Activated CD4-positive, alpha-beta T cell treated with anti-CD3 and anti-CD28 coated beads, Interleukin-2, amount 10 ng/mL, durations not matched to agents 7 days and 5 days (primary cell): ENCODE measurements at places on chromosomes 5 and 9.
A peak's percentile ranks its signal among the peaks of the same experiment; 100 is the strongest.

- no peak for DNase-seq
These were observed 416.5 kb upstream of the POU5F2 start for GRCh38 chr5:94157704-94158539.

DNA sequence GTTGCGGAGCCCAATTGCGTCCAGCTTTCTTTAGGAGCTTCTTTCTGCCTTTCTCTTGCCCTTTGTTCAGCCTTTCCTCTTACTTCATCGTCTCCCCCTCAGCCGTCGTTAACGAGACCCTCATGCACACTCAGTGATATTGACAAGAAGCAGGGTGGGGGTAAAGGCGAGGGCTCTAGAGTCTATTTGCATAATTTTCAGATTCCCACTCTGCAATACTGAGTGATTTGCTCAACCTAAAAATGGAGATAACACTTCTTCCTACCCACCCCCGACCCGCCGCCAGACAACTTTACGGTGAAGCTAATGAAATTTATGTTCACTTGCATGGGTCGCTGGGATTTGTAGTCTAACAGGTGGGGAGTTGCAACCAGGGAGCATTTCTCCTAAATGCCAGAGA is 1.3 kb upstream of the TBC1D2 start:
- peak; percentile 57 for DNase-seq

GRCh38 chr9:16585591-16585990 is 284.9 kb downstream of the BNC2 start:
- DNase-seq, result no peak

DNA sequence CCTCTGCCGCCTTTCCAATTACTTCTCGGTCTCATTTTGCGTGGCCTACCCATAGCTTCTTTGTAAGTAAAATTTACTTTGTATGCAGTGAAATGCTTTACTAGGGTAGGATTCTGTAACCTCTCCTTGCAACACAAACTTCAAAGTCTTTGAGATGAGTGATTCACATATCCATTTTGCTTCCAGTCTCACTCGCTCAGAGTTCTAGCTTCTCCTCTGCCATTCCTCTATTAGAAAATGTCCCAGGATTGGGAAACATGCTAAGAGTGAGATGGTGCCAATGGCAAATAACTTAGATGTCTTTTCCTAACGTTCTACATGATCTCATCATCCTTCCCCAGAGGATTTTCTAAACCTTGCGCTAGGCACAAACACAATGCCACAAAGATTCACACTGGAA is 270.5 kb upstream of the SLC30A5 start:
- DNase-seq, result no peak

- no peak for DNase-seq
These were observed 432.5 kb downstream of the GADD45G start for GRCh38 chr9:90037146-90037797.

- no peak for DNase-seq
These were observed 135.4 kb downstream of the ATG10 start for GRCh38 chr5:82107267-82107666.

DNA sequence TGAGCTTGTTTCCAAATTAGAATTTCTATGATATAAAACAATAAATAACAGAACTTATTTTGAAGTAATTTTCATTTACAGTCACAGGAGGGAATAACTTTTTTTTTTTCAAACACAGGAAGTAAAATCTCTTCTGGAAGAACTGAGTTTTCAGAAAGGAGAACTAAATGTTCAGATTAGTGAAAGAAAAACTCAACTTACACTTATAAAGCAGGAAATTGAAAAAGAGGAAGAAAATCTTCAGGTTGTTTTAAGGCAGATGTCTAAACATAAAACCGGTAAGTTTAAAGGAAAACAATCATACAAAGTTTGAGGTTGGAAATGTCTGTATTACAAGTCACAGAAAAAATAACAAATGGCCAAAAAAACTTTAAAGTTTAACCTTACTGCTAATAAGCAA is 41.6 kb downstream of the RAB14 start:
- no peak for DNase-seq

GRCh38 chr5:43193181-43193893 is 1.3 kb downstream of the NIM1K start:
- DNase-seq, result peak; percentile 63

DNA sequence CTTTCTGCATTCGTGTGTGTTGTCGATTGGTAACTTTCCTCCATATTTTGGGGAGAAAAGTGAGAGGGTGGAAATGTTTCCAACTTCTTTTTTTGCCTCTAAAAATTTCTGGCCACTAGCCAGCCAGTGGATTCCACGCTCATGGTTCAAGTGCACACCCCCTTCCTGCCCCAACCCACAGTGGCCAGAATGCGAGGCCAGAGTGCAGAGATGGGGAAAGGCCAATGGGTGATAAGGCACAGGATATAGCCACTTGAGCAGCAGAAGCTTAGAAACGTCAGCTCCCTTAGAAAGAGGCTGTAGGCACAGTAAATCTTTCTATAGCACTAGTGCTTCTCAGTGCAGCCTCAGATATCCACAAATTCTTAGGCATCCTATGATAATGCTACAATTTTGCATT is 75.8 kb upstream of the ADRB2 start:
- no peak for DNase-seq
